ENCODE measurements at places on chromosomes 11 and 22. TPM values are rescaled to one million over a fixed set of nuclear protein-coding genes. Genes with fewer than 3 reads are reported as not detected.
A peak's percentile ranks its signal among the peaks of the same experiment; 100 is the strongest.

The CABP4 gene
- not detected for total RNA-seq

The UBTFL1 gene
- total RNA-seq, result not detected

The RCOR2 gene
- total RNA-seq, result 1.8 TPM

The RHBDD3 gene
- 37.3 TPM for total RNA-seq

The FAM180B gene
- not detected for total RNA-seq

- H3K36me3 ChIP-seq, result no peaks in the 10 kb centered on the region
- H3K4me1 ChIP-seq, result no peaks in the 10 kb centered on the region
- H3K4me3 ChIP-seq, result no peak overlapping the region
- no peaks in the 10 kb centered on the region for H3K27me3 ChIP-seq
- H3K27ac ChIP-seq, result no peak overlapping the region
Observed at GRCh38 chr22:33389936-33390335, 331.8 kb upstream of the SYN3 start.

GRCh38 chr22:26702906-26703830 is 45.8 kb downstream of the MIAT start:
- no peaks in the 10 kb centered on the region for H3K36me3 ChIP-seq
- no peak overlapping the region for H3K27ac ChIP-seq
- H3K4me3 ChIP-seq, result no peak overlapping the region
- no peaks in the 10 kb centered on the region for H3K27me3 ChIP-seq
- H3K4me1 ChIP-seq, result peaks cover 9% of the 10 kb centered on the region
- peak; percentile 49 for DNase-seq

GRCh38 chr11:44885065-44885810 is 65.4 kb downstream of the TP53I11 start:
- no peak overlapping the region for H3K27ac ChIP-seq
- no peak for DNase-seq
- H3K27me3 ChIP-seq, result peaks cover 3% of the 10 kb centered on the region
- H3K4me1 ChIP-seq, result peaks cover 17% of the 10 kb centered on the region
- no peak overlapping the region for H3K4me3 ChIP-seq

- no peaks in the 10 kb centered on the region for H3K27me3 ChIP-seq
- no peak overlapping the region for H3K27ac ChIP-seq
- no peak for DNase-seq
- H3K4me3 ChIP-seq, result no peak overlapping the region
- no peaks in the 10 kb centered on the region for H3K36me3 ChIP-seq
- H3K4me1 ChIP-seq, result no peaks in the 10 kb centered on the region
Observed at GRCh38 chr11:115885535-115886421, 381.6 kb upstream of the CADM1 start.

DNA sequence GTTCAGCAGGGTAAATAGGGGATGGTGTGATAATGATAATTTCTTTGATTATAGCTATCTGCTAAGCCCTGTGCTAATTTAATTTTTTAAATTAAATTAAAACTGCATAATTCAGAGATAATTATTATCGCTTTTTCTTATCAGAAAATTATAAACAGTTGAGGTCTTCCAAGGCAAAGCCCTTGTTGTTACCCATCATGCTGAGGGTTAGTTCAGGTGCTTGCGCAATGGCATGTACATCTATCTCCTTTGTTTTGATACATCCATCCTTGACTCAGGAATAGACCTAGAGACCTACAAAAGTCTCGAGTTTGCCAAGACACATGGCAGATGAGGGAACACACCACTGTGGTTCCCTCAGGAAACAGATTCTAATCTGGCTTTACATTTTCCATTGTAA is 737.6 kb downstream of the DLG2 start:
- H3K27me3 ChIP-seq, result no peaks in the 10 kb centered on the region
- H3K27ac ChIP-seq, result no peak overlapping the region
- H3K4me3 ChIP-seq, result no peak overlapping the region

Data from GM23248 (cell line).